ENCODE measurements at places on chromosomes 13 and 19.

DNA sequence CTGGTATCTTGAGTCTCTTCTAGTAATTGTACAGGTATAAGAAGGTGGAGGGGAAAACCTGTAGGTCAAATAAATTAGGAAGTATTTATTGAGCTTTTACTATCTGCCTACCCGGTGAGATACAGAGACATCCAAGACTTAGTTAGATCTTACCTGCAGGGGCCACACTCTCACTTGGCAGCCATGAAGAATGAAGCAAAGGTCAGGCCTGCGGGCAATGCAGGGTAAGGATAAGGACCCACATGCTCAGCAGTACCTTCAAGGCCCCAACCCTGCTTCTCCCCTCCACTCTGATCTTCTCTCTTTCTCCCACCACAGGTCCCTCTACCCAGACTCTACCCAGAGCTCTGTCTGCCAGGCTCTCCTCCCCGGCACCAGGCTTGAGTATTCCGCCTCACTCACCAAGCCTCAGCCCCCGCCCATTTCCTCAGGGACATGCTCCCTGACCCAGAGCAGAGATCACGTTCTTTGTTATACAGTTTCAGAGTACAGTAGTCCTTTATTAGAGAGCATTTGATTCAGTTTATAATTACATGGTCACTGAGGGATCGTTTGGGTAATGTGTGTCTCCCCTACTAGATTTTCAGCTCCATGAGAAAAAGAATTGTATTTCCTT is 18.9 kb upstream of the CLDN10 start:
- H3K36me3 ChIP-seq, result no peaks in the 10 kb centered on the region
- H3K4me1 ChIP-seq, result no peaks in the 10 kb centered on the region
- H3K4me3 ChIP-seq, result no peak overlapping the region
- H3K27ac ChIP-seq, result no peak overlapping the region
- peaks cover 23% of the 10 kb centered on the region for H3K27me3 ChIP-seq

GRCh38 chr19:15701757-15702533 is 25.9 kb upstream of the OR10H2 start:
- no peaks in the 10 kb centered on the region for H3K36me3 ChIP-seq
- H3K27me3 ChIP-seq, result peaks cover 28% of the 10 kb centered on the region
- H3K4me1 ChIP-seq, result no peaks in the 10 kb centered on the region
- H3K27ac ChIP-seq, result no peak overlapping the region

GRCh38 chr19:51473009-51473707 is 5.2 kb upstream of the CEACAM18 start:
- peak; percentile 74 for DNase-seq
- peaks cover 2% of the 10 kb centered on the region for H3K4me1 ChIP-seq
- H3K4me3 ChIP-seq, result no peak overlapping the region
- no peaks in the 10 kb centered on the region for H3K36me3 ChIP-seq
- H3K27ac ChIP-seq, result no peak overlapping the region

GRCh38 chr13:22080832-22081231 is 410.0 kb downstream of the FGF9 start:
- no peak overlapping the region for H3K4me3 ChIP-seq
- no peak overlapping the region for H3K27ac ChIP-seq
- no peaks in the 10 kb centered on the region for H3K27me3 ChIP-seq
- H3K4me1 ChIP-seq, result peaks cover 20% of the 10 kb centered on the region

GRCh38 chr19:14271840-14272239 is 65.9 kb upstream of the ADGRL1 start:
- H3K4me1 ChIP-seq, result peaks cover 17% of the 10 kb centered on the region
- H3K36me3 ChIP-seq, result no peaks in the 10 kb centered on the region

DNA sequence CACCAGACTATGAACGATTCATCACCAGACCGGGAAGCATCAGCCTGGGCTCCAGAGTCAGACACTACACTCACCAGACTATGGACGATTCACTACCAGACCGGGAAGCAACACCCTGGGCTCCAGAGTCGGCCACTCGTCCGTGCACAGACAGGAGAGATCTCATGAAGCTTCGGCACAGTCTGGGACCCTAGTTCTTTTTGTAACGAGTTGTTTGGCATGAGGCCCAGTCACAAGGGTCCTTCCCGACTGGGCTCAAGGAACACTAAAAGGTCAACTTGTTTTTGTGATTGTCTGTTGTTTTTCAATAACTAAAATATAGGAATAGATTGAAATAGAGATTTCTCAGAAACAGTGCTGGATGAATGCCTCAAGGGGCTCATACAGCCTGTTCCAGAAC is 1141.6 kb upstream of the MIR17HG start:
- H3K4me3 ChIP-seq, result no peak overlapping the region
- no peak overlapping the region for H3K27ac ChIP-seq
- H3K4me1 ChIP-seq, result no peaks in the 10 kb centered on the region
- no peaks in the 10 kb centered on the region for H3K36me3 ChIP-seq
- no peak for DNase-seq

DNA sequence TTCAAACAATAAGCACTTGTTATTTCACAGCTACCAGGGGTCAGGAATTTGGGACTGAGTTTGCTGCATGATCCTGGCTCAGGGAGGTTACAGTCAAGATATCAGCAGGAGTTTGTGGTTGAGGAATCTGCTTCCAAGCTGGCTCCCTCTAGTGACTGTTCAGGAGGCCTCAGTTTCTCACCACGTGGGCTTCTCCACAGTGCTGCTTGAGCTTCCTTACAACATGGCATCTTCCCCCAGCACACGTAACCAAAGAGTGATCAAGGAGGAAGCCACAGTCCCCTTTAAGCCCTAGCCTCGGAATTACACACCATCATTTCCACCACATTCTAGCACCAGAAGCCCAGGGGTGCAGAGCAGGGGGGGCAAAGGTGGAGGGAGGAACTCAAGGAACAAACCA is 28.8 kb downstream of the CELF5 start:
- peaks cover 10% of the 10 kb centered on the region for H3K27me3 ChIP-seq
- no peak for DNase-seq
- H3K4me1 ChIP-seq, result no peaks in the 10 kb centered on the region
- no peak overlapping the region for H3K27ac ChIP-seq

DNA sequence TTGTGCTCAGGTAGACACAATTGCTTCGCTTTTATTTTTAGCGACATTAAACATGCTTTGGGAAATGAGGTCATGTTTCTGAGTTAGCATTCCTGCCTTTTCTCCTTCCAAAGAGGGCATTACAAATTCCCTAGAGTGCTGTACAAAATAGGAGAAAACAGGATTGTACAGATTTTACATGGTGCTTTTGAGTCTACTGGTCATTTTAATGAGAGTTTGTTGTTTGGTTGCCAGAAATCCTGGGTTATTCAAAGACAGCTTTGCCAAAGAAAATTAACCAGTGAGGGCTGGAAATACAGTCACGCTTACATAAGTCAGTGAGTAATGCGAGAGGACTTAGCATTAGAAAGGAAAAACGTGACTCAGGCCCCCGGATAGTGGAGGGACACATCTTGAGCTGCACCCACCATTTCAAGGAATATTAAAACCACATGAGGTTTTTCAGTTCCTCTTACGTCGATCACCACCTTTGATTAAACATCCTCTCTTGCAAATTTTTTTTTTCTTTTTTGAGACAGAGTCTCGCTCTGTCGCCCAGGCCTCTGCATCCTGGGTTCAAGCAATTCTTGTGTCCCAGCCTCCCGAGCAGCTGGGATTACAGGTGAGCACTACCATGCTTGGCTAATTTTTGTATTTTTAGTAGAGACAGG is 55.4 kb downstream of the SACS start:
- H3K4me3 ChIP-seq, result no peak overlapping the region
- H3K36me3 ChIP-seq, result no peaks in the 10 kb centered on the region
- no peaks in the 10 kb centered on the region for H3K27me3 ChIP-seq
- H3K4me1 ChIP-seq, result peaks cover 42% of the 10 kb centered on the region
- DNase-seq, result peak; percentile 29

DNA sequence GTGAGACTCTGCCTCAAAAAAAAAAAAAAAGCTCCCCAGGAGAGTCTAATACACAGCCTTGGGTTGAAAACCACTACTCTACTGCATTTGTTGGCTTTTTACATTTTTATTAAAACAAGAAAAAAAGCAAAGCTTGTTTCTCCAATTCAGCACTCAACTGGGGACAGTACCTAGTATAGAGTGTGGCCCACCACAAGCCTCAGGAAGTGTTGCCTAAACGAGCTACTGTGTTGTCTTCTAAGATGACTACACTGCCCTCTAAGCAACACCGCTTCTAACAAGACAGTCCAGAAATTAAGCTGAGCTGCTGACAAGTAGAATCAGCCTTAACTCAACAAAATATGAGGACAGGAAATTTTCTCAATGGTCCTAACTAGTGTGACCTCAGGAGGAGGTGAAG is 522.2 kb downstream of the FGF9 start:
- no peak overlapping the region for H3K27ac ChIP-seq
- H3K4me3 ChIP-seq, result no peak overlapping the region
- no peaks in the 10 kb centered on the region for H3K27me3 ChIP-seq
- no peaks in the 10 kb centered on the region for H3K36me3 ChIP-seq
- H3K4me1 ChIP-seq, result no peaks in the 10 kb centered on the region

DNA sequence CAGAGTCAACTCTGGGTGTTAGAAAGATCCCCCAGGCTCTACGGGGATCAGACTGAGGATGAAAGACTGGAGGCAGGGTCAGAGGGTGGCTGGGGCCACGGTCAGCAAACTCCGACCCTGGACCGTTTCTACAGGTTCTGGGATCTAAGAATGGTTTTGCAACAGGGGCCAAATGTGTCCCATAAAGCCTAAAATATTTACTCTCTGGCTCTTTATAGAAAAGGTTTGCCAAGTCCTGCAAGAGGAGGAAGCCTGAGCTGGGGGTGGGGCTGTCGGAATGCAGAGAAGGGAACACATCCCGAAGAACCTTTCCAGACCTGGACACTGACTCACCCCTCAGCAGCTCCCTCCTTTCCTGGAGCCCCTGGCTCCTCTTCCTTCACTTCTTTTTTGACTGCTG is 20.7 kb downstream of the LIG1 start:
- peaks cover 55% of the 10 kb centered on the region for H3K36me3 ChIP-seq
- no peaks in the 10 kb centered on the region for H3K27me3 ChIP-seq
- no peak for DNase-seq
- no peak overlapping the region for H3K4me3 ChIP-seq
- no peaks in the 10 kb centered on the region for H3K4me1 ChIP-seq

DNA sequence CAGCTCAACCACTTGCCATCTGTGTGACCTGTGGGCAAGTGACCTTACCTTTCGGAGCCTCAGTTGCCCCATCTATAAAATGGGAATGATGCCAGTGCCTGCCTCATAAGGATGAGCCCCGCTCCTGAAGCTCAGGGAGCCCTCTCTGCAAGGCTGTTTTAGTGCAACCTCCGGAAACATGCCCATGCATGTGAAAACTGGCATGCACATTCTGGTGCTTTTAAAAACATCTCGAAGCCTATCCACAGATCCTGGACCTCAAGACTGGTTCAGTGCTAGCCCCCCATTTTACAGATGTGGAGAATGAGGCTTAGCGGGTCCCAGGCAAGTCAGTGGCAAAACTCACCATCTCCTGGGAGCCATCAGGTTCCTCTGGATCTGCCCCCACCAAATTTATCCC is 5.6 kb downstream of the CADM4 start:
- H3K27me3 ChIP-seq, result peaks cover 11% of the 10 kb centered on the region
- no peak overlapping the region for H3K27ac ChIP-seq
- H3K4me3 ChIP-seq, result no peak overlapping the region
- H3K36me3 ChIP-seq, result no peaks in the 10 kb centered on the region
- H3K4me1 ChIP-seq, result peaks cover 7% of the 10 kb centered on the region

DNA sequence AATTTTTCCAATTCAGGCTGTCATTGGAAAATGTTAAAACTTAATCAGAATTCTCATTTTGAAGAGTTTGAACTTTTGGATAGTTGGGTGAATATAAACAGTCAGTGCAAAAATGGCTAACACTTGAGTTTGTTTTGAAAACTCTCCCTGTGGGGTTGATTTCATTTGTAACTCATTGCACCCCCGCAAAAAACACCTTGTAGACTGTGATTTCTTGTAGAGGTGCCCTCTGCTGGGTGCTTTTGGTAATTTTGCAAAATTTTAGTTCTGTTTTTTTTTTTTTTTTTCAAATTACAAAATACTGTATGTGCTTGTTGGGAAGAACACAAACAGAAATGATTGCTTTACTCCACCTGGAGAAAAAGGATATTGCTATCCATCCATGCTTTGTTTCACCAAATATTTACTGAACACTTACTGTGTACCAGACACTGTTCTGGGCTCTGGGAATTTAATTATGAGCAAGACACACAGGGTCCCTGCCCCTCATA is 28.2 kb upstream of the GPI start:
- H3K4me3 ChIP-seq, result no peak overlapping the region
- no peaks in the 10 kb centered on the region for H3K27me3 ChIP-seq
- peaks cover 57% of the 10 kb centered on the region for H3K36me3 ChIP-seq
- H3K27ac ChIP-seq, result no peak overlapping the region
- DNase-seq, result no peak
- H3K4me1 ChIP-seq, result peaks cover 5% of the 10 kb centered on the region

DNA sequence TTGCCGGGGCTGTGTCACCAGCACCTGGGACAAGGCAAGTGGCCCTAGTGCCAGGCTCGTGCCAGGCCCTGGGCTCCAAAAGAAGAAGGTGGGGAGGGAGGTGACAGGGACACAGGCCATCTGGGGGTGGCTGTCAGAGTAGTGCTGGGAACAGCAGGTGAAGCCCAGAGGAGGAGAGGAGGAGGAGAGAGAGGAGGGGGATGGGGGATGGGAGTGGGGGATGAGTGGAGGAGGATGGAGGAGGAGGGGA is 18.7 kb downstream of the LSM4 start:
- H3K4me1 ChIP-seq, result peaks cover 77% of the 10 kb centered on the region
- H3K4me3 ChIP-seq, result peak overlapping the region; percentile 63
- no peaks in the 10 kb centered on the region for H3K27me3 ChIP-seq
- DNase-seq, result no peak
- peak overlapping the region; percentile 96 for H3K27ac ChIP-seq

GRCh38 chr13:98571955-98572662 is 4.8 kb downstream of the STK24 start:
- no peaks in the 10 kb centered on the region for H3K27me3 ChIP-seq
- DNase-seq, result peak; percentile 51
- no peaks in the 10 kb centered on the region for H3K36me3 ChIP-seq

- DNase-seq, result no peak
- H3K27me3 ChIP-seq, result no peaks in the 10 kb centered on the region
- H3K4me3 ChIP-seq, result no peak overlapping the region
- no peaks in the 10 kb centered on the region for H3K4me1 ChIP-seq
- no peak overlapping the region for H3K27ac ChIP-seq
These were observed 43.5 kb upstream of the TSC22D1 start for GRCh38 chr13:44619651-44620050.

- H3K36me3 ChIP-seq, result no peaks in the 10 kb centered on the region
- H3K4me1 ChIP-seq, result no peaks in the 10 kb centered on the region
- DNase-seq, result no peak
- no peaks in the 10 kb centered on the region for H3K27me3 ChIP-seq
- H3K27ac ChIP-seq, result no peak overlapping the region
These were observed 53.3 kb downstream of the OXGR1 start for GRCh38 chr13:96940961-96941360.

GRCh38 chr13:37047032-37047431 is 12.5 kb downstream of the SUPT20H start:
- DNase-seq, result no peak
- H3K4me3 ChIP-seq, result no peak overlapping the region
- H3K27ac ChIP-seq, result no peak overlapping the region
- no peaks in the 10 kb centered on the region for H3K27me3 ChIP-seq
- H3K4me1 ChIP-seq, result no peaks in the 10 kb centered on the region
- peaks cover 70% of the 10 kb centered on the region for H3K36me3 ChIP-seq
